ENCODE measurements at places on chromosomes 2 and 18.
A peak's percentile ranks its signal among the peaks of the same experiment; 100 is the strongest.

GRCh38 chr2:85743304-85743978 lies 10.3 kb upstream of the ATOH8 start:
- DNase-seq, result no peak

DNA sequence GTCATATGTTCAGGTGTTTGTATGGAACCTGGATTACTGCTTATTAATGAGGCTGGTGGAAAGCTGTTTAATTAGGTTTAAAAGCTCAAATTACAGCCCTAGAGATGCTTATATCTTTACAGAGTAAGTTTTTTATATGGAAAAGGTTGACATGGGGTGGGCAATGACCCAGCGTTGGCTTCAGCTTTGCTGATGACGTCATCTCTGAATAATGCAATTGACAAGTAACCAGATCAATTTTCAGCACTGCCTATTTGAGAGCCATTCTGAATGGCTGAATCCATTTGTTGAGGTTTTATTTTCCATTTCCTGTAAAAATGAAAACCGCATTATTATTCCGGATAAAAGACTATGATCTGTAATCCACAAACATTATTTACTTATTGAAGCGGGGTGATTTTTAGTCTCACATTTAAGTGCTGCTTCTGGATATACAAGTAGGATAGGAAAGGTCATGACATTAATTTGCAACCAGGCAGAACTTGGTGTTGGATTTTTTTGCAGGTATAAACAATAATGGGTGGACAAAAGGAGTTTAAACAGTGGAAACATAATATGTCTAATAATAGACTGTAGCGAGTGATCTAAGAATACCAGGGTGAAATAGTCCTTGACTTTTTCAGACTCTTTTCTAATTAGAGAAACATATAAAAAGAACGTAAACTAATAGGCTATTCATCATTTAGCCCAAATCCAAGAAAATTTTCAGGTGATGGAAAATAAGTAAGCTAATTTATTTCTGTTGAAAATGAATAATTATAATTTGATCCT lies 2.7 kb downstream of the PPP1R1C start:
- no peak for DNase-seq

DNA sequence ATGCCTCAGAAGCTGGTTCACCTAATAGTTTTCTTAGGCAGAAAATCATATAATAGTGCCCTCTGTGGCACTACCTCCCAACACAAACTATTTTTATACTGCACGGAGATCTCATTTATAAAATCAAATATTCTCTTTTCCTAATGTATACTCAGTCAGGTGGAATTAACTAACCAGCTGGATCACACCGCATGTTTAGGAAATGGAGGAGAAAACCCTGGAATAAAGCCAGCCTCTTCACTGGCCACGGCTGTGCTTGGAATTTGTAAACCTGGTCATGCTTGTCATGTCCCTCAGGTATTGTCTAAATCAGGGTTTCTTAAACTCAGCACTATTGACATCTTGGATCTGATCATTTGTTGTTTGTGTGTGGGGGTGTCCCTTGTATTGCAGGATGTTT lies 85.6 kb downstream of the DOCK10 start:
- no peak for DNase-seq

- DNase-seq, result no peak
Measured at GRCh38 chr18:59910967-59911366, 11.2 kb downstream of the PMAIP1 start.

- DNase-seq, result no peak
Measured at GRCh38 chr2:8548619-8549150, 133.2 kb upstream of the ID2 start.

DNA sequence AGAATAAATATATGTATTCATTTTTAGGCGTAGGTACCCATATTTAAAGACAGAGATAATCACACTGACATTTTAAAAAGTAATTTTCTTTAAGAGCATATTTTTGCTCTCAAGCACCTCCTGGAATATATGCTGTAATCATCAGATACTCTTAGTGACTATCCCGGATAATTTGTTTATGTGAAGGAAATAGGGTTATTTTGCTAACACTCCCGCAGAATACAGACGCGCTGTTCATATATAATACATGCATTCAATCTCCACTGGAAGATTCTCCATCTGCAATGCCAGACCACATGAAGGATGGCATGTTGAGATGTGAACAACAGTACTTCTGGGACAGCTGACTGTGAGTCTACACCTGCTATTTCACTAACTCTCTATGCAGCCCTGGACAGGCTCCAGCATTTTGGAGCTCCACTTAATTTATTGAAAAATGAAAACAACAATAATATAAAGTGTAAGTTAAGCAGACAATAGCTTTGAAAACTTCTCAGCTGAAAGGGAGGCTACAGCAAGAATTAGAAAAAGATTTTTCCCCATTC lies 430.6 kb downstream of the TMX3 start:
- DNase-seq, result peak; percentile 16

- DNase-seq, result no peak
Measured at GRCh38 chr18:42196651-42197050, 241.6 kb downstream of the PIK3C3 start.

- no peak for DNase-seq
Measured at GRCh38 chr18:75031717-75032317, 177.1 kb downstream of the PTGR3 start.

DNA sequence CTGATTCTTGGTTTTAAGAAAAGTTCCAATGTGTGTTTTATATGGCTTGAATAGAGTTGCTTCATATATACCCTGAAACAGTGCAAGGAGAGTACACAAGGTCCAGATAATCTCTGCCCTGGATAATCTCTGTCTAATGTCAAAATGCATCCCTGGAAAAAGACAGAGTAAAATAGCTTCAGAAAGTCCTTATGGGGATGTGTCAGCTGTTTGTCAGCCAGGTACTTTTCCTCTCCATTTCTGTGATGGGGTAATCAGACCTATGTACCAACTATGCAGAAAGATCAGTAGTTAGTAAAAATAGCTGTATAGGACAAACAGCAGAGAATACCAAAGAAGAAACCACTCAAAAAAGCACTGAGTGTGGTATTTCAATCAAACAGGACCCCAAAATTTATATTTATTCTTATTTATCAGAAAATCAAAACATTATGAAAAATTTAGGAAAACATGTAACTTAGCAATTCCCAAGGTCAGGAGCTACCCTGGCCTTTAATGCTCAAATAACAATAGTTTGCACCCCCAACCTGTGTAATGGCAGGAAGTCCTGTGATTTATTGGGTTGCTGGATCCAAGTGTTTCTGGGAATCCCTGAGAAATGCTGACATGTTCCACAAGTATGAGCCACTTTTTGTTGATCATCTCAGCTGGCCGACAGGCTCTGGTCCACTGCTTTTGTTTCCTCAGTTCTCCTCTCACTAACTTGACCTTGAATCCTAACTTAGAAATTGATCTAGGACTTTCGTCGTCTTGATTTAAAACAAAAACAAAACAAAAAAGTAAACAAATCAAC lies 69.6 kb downstream of the MDH1 start:
- peak; percentile 25 for DNase-seq

DNA sequence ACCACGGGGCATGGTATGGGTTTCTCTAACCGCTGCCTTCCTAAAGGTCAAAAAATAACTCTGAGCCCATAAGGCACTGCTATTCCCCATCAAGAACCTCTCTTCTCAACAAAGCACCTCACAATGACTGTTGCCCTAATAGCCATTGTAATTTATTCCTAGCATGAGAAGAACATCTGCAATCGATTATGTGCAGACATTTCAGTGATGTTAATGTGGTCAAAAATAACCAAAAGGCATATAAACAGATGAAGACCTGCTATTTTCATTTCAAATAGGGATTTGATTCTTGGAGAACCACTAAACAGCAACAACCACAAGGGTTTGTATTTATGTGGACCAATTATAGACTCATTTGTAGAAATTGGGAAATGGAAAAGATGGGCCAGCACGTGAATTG lies 356.6 kb downstream of the FBXO15 start:
- no peak for DNase-seq

DNA sequence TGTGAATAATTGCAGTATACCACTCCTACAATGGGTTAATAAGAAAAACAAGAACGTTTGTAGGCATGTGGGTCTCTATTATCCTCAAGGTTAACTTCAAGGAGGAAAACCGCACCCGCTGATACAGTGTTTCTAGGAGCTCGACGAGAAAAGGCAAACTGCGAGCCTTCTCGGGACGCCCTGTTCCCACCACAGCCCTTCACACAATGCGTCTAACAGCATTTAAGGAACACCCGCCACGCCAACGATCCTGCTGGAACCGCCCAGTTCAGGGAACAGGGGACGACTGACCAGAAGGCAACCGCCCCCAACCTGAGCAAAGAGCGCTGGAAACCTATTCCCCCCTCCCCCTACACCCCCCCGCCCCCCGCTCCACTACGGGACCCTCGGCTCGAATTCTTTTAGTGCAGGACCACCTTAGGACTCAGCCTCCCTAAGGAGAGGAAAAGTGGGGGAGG lies 710 bp upstream of the TMSB10 start:
- no peak for DNase-seq

GRCh38 chr2:20471902-20472559 lies 25.2 kb downstream of the RHOB start:
- DNase-seq, result no peak

DNA sequence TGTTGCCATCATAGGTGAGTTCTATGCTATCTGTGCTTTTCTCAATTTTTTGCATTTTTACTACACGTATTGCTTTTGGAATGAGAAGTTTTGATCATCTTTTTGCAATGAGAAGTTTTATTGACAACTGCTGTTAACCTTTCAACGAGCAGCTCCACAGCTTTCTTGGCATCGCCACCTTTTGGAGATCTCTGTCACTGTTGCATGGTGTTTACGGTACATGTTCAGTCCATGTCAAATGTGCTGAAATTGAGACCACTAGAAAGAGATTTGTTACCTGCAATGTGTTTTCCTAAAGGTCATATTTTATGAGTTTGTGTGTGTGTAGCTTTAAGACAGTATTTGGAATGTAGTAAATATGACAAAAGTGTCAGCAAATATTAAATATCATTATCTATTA lies 120.8 kb downstream of the OSBPL6 start:
- no peak for DNase-seq

GRCh38 chr2:161905389-161906046 lies 168.5 kb downstream of the DPP4 start:
- DNase-seq, result peak; percentile 33

Data from spinal cord (tissue), 10 donors.